IMR-90 (cell line): ENCODE measurements at places on chromosomes 2 and 18.

DNA sequence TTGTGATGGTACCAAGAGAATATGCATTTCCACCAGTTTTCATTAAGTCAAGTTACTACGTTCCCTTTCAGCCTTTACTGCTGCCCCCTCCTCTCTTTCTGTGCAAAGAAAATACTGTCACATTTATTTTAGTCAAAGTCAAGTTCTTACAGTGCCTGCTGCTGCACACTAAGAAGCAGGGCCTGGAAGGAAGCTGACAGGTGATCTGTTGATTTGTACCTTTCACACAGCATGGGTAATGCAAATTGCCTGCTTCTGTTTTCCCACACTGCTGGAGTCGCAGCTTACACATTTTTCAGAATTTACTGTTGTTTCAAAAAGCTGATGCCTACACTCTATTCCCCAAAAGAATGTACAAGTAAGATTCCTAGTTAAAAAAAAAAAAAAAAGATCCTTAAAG, 48.7 kb upstream of the CD226 start:
- no peak for DNase-seq

DNA sequence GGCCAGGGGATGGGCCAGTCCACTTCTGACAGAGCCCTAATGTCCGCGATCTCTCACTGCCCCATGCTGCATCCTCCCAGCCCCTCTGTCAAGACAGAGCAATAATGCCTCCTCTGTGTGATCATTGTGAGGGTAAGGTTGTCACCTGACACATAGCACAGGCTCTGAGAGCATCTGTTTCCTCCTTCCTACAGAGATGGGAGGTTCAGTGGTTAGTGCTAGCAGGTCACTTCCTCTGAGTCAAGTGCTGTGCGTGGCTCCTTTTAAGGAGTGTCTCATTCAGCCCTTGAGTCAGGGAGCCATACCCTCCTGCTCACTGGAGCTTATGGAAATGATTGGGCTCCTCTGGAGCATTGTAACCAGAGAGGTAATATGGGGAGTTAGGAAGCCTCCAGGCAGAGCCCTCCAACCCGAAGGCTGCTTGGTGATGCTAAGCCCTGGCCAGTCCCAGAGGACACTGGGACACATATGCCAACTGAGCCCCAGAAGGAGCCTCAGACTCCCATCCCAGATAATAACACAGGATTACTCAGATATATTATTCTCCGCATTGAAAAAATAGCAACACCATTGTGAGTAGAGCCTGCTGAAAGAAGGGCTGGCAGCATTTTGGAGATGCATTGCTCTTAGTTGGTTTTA, 189.0 kb downstream of the GALNT1 start:
- no peak for DNase-seq

GRCh38 chr18:58842978-58843687, 21.5 kb upstream of the ZNF532 start:
- no peak for DNase-seq

- DNase-seq, result no peak
Observed at GRCh38 chr2:238899386-238899785, 51.5 kb downstream of the TWIST2 start.

DNA sequence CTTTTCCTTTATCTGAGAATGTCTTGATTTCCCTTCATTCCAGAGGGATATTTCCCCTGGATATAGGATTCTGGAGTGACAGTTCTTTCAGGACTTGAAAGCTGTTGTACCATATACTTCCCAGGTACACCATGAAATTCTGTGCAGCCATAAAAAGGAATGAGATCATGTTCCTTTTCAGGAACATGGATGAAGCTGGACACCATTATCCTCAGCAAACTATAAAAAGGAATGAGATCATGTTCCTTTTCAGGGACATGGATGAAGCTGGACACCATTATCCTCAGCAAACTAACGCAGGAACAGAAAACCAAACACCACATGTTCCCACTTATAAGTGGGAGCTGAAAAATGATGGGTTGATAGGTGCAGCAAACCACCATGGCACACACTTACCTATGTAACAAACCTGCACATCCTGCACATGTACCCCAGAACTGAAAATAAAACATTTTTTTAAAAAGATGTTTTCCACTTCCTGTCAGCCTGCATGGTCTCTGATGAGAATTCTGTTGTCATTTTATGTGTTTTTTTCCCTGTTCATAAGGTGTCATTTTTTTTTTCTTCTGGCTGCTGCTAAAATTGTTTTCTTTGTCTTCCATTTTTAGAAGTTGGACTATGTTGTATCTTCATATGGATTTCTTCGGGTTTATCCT, 133.3 kb downstream of the DNAH6 start:
- DNase-seq, result no peak

- DNase-seq, result peak; percentile 10
Observed at GRCh38 chr2:98607741-98608115, 584 bp downstream of the COA5 start.

DNA sequence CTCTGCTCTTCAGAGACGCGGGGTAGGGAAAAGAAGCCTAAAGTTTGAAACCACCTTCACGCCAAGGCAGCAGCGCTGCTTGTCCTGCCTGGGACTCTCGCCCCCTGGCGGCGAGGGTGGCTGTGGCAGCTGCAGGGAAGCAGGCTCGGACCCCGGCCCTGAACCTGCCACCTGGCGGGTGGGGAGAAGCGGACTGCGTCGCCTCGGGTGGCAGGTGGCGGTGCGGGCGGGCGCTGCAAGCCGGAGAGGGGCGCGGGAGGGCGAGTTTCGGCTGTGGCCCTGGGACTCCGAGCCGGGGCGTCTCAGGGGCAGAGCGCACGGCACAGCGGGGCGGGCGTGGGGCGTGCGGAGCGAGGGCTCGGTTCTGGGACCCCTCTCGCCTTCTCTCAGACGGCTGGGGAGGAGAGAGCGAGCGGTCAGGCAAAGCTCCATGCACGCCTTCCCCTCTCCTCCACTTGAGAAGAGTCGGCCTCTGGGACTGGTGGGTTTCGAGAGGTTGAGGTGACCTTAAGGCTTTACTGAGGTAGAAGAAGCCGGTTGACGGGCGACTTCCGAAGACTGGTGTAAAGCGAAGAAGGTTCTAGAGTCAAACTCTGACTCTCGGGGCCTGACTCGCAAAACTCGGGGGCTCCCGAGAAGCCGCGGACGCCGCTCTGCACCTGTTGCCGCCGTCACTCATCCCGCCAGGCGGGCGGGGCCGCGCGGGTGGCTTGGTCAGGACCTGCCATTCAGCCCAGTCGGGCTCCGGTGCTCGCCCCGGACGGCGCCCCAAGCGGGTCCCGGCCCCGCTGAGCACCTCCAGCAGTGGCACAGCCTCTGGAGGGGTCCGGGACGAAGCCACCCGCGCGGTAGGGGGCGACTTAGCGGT, 1.1 kb upstream of the BOLL start:
- no peak for DNase-seq

GRCh38 chr2:168757223-168757622, 45.2 kb upstream of the NOSTRIN start:
- no peak for DNase-seq

GRCh38 chr18:48136051-48136826, 205.8 kb upstream of the SMAD2 start:
- DNase-seq, result no peak

DNA sequence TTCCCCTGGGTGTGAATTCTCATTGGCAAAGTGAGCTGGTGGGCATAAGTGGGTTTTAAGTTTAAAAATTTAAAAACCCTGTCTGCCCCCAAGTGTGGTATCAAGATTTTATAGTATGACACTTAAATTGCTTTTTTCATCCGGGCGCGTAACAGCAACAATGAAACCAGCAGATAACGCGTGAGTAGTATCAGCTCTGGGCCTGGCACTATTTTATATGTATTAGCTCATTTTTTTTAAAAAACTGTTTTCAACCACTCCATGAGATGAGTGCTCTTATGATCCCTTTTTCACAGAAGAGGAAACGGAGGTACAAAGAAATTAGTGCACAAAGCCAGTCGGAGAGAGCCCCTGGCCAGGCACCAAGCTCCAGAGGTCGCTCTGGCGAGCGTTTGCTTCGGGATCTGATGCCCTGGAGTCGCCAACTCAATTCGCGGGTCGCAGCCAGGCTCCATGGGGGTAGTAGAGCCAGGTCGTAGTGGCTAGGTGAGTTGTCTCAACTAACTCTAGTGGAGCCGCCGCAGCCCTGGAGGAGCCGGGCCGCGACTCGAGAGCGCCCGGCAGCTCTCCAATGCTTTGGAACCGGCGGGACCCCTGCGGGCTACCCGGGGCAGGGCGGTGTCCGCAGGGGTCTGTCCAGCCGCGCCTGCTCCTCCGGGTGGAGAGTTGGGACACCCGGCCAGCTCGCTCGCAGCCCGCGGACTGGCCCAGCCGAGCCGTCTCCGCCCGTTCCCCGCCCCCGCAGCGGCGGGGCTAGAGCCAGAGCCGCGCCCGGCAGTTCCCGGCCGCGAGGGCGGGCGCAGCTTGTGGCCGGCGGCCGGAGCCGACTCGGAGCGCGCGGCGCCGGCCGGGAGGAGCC, at the start of gene IL1R1:
Gene IL1R1 (plus strand): TSS at position 777 of the 859 bp plus-strand sequence. CDS start 14,979 bp downstream, outside the sequence.
- peak; percentile 80 for DNase-seq

- DNase-seq, result no peak
Observed at GRCh38 chr18:58161659-58162058, 117.6 kb downstream of the NEDD4L start.

- peak; percentile 18 for DNase-seq
Observed at GRCh38 chr2:32384529-32384928, 27.7 kb downstream of the BIRC6 start.

GRCh38 chr2:15388406-15389325, 172.5 kb downstream of the NBAS start:
- no peak for DNase-seq

- DNase-seq, result no peak
Observed at GRCh38 chr2:140972724-140973123, 1158.1 kb downstream of the LRP1B start.

DNA sequence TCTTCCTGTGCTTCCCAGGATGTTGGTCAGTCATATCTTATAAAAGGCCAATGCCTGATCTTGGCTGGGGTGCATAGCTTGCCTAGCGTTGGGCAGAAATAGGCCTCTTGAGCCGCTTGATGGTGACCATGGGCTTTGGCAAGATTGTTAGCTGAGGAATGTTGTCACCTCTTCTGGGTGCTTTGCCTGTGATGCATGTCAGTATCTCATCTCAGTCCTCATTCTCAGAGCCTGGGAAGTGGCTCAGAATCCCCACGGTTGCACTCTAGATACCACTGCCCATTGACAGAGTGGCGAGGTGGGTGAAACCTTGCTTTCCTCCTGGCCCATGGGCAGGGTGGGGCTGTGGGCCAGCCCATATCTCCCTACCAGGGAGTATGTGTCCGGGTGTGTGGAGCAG, 79.2 kb upstream of the MGAT5 start:
- no peak for DNase-seq
